Stimulated activated CD4-positive, alpha-beta T cell treated with anti-CD3 and anti-CD28 coated beads, Interleukin-12 subunit alpha, Interleukin-12 subunit beta, amount 100 ng/mL, for 4 hours (primary cell): ENCODE measurements at places on chromosomes 1 and 21.
A peak's percentile ranks its signal among the peaks of the same experiment; 100 is the strongest.

DNA sequence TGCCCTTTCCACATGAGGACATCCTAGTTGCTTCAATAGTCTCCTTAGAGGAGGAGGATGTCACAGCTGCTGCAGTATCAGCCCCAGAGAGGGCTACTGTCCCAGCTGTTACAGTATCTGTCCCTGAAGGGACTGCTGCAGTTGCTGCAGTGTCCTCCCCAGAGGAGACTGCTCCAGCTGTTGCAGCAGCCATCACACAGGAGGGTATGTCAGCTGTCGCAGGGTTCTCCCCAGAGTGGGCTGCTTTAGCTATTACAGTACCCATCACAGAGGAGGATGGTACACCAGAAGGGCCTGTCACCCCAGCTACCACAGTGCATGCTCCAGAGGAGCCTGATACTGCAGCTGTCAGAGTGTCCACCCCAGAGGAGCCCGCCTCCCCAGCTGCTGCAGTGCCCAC is 78.5 kb upstream of the BMP8A start:
- DNase-seq = no peak

DNA sequence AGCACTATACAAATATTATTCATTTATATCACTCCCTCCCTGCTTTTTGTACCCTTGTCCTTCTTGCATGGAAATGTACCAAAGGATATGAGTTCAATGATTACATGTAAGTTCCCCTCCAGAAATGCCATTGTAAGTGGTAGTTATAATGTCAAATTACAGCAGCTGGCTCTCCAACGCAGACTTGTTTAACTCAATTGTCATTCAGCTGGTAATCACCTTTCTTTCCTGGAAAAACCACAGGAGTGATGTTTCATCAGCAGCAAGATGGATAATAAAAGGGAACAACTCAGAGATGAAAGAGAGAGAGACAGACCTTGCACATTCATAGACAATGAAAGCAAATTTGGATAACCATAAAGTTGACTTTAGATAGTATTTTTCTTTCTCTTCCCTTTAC is 578.6 kb upstream of the PBX1 start:
- DNase-seq = no peak

- DNase-seq = no peak
Measured at GRCh38 chr1:157626099-157626498, 28.2 kb upstream of the FCRL4 start.

GRCh38 chr1:25161981-25162380 is 70.3 kb downstream of the SYF2 start:
- no peak for DNase-seq

DNA sequence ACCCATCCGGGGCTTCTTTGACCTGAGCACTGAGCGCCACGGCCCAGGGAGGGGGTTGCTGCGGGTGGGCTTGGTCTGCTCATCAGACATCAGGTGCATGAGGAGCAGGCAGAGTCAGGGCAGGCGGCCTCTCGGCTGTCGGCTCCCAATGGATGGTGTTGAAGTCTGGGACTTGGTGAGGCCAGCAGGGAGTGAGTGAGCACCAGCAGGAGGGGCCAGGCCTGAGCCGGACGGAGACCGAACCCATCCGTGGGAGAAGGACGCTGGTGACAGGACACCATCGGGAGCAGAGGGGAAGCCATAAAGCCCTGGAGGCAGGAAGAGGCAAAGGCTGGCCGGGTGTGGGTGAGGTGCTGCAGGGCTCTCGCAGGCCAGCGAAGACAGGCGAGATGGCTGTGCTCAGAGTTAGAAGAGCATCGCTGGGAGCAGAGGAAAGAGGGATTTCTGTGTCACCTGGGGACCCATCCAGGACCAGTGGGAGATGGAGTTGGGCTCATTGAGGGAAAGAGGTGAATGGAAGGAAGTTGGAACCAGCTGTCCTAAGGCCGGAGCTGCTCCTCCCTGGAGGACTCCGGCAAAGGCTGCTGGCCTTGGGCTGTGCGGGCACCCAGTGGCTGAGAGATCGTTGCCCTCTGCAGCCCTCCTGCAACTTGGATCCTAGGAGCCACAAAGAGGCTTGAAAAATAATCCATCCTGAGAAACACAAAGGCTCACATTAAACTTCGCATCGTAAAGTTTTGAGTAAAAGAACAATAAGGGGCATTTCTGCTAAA is 49.9 kb downstream of the PDE9A start:
- no peak for DNase-seq

DNA sequence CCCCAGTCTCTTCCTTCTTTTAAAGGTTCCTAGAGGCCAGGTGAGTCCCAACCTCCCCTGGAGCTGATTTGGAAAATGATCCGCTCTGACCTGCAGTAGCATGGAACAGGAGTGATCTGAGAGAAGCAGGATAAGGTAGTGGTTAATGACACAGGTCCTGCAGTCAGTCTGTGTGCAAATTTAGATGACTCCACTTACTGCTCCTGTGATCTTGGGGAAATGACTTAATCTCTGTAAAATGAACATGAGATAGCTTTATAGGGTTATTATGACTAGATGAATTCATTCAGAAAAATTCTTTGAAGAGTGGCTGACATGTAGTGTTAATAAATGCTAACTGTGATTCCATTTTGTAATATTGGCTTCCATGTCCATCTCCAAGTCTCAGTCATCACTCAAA is 374.9 kb upstream of the CAMK1G start:
- DNase-seq = no peak

- no peak for DNase-seq
Measured at GRCh38 chr1:230114237-230114651, 47.2 kb downstream of the GALNT2 start.

GRCh38 chr1:67888216-67889106 is 55.2 kb upstream of the GNG12 start:
- DNase-seq = no peak

GRCh38 chr1:203268901-203269653 is 36.2 kb upstream of the BTG2 start:
- DNase-seq = no peak

GRCh38 chr1:205350691-205351141 is 6.0 kb downstream of the KLHDC8A start:
- DNase-seq = no peak

DNA sequence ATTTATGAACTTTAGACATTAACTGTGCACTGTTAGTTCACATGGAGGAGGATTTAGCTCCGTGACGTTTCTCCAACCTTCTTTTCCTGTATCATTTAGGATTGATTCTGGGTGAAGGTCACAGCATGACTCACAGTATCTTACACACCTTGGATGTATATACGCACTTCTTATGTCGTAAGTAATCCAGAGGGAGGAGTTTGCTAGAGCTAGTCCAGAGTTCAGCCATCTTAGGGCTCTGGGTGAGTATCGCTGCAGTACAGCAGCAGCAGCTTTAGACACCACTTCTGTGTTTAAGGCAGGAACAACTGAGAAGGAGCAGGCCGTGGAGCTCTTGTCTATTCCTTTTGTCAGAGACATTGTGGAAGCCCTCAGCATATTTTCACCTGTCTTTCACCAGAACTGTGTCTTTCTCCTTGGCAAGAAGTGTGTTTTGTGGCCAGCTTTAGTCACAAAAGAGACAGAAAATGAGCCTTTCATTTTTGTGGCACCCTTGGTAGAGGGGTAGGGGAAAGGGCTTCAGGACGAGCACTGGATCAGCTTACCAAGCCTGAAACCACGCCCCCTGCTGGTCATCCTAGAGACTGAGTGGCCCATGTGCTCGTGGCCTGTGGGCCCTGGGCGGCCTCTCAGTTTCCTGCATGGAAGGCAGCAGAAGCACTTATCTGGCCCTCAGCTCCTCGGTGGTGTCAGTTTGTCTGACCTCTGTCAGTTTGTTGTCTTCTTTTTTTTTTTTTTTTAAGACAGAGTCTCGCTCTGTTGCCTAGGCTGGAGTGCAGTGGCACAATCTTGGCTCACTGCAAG is 64.0 kb downstream of the ADARB1 start:
- DNase-seq = peak; percentile 72

DNA sequence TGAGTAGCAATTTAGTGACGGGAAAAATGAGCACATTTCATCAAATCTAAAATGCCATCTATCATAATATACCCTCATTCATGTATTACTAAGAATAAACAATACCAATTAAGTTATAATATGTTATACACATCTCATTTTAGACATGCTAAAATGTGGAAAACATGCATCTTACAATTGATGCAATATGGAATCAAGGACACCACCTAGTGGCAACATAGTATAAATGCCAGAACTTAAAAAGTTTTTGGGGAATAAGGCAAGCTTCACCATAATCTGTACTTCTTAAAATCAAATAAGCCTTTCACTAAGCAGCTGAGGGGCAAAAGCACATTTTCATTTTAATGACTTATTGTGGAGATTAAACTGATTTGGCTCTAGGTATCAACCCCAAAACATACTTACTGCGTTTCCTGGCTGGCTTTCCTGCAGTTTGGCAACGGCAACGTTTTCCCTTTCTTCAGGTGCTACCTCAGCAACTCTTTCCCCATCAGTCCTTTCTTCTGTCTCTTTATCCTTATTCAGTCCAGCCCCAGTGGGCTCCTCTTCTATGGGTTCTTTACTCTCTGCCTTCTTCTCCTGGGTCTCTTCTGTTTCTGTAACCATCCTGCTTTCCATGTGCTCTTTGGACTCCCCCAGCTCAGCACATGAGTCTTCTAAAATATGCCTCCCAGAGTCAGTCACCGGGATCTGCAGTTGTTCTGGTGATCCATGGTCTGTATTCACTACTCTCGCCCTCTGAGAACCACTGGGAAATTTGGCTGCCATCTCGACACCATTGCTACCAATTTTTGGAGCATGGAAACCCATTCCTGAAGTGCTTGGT is 11.4 kb downstream of the SDE2 start:
- no peak for DNase-seq

GRCh38 chr1:76587212-76587611 is 280.1 kb upstream of the ST6GALNAC5 start:
- no peak for DNase-seq

DNA sequence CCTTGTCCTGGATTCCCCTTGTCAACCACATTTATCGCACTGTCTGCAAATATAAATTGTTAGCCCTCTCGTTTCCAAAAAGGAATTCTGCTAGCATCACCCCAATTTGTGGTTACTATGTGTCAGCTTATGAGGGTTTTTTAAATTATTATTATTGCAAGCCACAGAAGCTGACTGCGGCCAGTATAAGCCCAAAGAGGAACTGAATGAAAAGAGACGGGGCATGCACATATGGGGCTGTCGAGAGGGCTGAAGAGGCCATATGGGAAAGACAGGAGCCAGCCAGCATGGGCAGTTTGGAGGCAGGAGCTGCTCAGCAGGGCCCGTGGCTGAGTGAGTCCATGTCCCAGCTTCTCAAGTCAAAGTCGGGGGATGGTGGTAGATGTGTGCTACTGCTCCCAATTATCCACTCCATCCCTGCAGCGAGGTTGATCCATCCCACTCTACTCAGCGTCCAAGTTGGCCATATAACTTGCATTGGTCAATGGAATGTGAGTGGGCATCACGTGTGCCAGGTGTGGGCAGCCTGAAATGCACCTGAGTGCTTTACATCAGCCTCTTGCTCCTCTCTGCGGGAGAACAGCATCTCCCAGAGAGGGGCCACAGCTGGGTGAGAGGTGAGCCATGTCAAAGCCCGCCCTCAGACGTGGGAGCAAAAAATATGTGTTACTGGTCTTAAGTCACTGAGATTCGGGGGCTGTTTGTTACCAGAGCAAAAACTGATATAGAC is 37.6 kb upstream of the LDLRAP1 start:
- no peak for DNase-seq

DNA sequence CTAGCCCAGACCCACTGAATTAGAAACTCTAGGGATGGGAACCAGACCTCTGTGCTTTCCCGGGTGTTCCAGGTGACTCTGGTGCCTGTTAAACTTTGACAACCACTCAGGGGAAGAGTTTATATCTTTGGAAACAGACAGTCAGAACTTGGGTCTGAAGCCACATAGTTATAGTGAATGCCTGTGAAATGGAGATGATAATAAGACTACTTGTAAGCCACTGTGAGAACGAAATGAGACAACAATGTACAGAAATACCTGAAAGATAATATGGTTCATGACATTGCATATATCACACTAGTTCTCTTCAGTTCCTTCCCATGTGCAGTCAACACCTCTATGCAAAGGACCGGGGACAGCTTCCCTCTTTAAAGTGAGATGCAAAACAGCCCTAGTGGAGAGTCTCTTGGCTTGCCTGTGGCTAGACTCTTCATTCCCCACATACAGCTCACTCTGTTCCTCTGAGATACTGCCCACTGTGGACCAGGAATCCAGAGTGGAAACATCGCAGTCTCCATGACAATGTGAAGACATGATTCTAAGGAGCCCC is 287.5 kb downstream of the ASTN1 start:
- no peak for DNase-seq

- no peak for DNase-seq
Measured at GRCh38 chr1:172738389-172738788, 79.5 kb downstream of the FASLG start.

DNA sequence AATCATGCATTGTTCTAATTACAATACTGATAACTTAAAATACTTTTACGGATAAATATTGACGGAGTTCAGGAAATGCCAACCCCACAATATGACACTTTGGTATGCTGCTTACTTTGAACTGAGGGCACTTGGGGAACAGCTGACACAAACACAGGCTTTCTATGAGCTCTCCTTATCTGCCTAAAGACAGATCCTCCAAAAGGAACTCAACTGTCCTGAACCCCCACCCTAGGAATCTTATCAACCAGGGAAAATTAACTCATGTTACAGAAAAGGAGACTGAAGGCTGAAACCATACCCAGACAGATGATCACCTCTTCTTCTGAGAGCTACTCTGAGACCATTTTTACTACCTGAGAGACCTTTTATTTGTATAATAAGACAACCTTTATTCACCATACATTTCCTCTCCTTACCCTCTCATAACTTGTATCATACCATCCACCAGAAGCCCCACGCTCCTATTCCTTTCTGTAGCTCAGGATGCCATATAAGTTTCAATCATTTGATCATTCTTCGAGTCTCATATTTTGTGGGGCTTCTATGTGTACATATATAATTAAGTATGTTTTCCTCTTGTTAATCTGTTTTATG is 239.5 kb downstream of the FAF1 start:
- no peak for DNase-seq

DNA sequence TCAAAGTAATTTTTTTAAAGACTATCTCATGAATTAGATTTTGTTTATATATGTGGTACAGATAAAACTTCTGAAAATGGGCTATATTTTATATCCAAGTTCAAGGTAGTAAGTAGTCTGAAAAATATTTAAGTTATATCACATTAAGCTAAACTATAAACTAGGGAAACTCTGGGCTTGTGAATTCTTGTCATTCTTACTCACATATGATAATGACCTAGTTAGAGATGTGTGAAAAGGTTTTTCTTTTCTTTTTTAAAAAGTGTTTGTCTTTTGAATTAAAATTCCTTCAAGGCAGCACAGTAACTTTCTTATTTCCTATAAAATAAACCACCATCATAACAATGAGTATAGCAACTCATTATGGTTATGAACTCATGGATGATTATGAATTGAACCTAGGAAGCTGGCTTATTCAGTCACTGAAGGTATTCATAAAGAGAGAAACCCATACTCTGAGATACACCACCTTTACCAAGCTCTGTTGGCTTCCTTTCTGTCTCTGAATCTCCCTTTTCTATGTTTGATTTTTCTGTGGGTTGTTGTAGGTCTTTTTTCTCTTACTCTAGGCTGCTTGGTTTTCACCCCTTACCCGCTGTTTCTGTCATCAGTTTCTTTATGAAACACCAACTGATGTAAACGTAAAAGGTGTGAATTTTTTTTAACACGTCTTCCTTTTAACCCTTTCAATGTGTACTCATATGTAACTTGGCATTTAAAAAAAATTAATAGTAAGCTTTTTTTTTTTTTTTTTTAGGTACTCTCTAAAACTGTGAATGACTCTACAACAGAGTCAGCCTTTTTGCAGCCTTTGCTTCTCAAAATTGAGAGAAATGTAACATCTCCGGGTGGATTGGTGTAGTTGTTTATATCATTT is 25.2 kb downstream of the IL12RB2 start:
- no peak for DNase-seq
